Thyroid gland (tissue), 4 donors: ENCODE measurements at places on chromosomes 11 and 22. TPM values are rescaled to one million over a fixed set of nuclear protein-coding genes. Genes with fewer than 3 reads are reported as not detected.
A peak's percentile ranks its signal among the peaks of the same experiment; 100 is the strongest.

DNA sequence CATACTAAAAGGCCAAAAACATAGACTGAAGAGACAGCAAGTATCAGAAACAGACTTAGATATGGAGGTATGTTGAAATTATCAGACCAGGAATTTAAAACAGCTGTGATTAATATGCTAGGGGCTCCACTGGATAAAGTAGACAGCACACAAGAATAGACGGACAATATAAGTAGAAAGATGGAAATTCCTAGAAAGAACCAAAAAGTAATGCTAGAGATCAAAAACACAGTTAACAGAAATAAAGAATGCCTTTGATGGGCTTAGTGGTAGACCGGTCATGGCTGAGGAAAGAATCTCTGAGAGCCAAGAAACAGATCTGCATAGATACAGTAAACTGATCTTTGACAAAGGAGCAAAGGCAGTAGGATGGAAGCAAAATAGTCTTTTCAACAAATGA is 250.2 kb downstream of the SWAP70 start:
- DNase-seq = no peak

DNA sequence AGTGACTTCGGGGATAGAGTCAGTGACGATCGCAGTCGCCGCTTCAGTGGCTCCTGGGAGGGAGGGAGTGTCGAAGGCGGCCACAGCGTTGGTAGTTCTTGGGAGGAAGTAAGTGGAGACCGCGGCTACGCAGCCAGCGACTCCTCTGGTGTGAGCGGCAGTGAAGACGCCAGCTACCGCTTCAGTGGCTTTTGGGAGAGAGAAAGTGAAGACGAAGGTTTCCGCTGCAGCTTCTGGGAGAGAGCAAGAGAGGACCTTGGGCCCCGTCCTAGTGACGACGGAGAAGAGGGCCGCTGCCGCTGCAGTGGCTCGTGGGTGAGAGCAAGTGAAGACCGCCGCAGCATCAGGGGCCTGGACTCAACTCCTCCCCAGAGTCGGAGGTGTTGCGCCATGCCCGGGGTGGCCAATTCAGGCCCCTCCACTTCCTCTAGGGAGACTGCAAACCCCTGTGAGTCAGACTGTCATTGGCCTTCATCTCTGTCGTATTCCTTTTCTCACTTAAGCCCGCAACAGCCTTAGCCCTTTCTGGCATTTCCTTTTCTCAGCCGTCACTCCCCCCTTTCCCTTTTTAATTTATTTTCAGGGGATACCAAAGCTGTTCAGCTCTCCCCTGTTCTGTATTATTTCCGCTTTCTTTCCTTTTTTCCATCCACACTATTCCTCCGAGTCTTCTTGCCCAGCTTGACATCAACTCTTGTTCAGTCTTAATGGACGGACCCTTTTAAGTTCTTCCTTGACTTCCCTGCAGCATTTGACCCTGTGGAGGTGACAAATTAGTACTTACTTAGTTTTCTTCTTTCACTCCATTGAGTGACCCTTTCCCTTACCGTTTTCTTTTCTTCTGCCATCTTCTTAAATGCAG is 1.0 kb downstream of the ANKRD42 start:
- peak; percentile 55 for DNase-seq

DNA sequence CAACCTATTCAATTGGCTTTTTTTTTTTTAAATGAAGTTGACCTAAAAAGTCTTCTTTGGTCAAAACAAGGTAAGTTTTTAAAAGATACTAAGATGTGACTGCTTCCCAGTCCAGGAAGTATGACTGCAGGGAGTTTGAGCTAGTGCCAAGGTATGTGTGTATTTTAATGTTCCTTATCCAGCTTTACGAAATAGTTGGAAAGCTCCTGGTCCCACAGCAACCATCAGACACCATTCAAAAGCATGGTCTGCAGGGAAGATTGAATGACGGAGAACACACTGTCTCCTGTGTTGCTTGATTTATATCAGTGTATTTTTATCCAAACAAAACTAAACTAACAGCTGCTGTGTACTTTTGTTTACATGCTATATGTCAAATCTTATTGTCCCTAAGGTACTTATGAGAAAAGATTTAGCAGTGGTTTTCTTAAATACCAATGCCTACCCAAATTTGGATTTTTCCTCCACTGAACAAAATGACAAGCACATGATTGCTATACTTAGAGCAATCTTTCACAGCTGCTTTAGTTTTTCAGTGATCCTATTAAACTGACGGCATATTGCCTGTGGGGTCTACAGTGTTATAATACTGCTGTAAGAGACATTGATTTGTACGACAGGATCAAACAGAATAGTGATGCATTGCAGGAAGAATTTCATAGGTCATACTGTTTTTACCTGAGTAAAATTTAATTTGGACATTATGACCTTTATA is 122.9 kb downstream of the DCDC1 start:
- no peak for DNase-seq

NXPE4 gene
- not detected for total RNA-seq

GRCh38 chr11:128318856-128319474 is 268.4 kb downstream of the ETS1 start:
- DNase-seq = no peak

- no peak for DNase-seq
Measured at GRCh38 chr22:19974268-19974861, 32.7 kb upstream of the TXNRD2 start.

DNA sequence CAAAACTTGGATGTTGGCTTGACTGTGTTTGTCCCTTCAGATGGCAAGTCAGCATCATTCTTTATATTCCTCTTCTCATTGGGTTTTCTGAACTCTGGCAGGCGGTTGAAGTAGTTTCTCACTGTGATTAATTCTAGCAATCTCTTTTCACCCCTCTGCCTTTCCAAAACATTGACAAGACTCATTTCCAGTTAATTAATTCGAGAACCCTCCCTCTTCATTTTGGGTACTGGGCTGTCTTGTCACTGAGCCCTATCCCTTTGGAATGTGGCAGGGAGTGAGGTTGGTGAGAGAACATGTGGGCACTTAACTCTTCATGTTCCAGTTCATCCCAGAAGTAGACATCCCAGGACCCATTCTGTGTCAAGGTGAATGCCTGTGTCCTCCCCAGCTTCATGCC is 133.0 kb downstream of the WNT7B start:
- no peak for DNase-seq

DNA sequence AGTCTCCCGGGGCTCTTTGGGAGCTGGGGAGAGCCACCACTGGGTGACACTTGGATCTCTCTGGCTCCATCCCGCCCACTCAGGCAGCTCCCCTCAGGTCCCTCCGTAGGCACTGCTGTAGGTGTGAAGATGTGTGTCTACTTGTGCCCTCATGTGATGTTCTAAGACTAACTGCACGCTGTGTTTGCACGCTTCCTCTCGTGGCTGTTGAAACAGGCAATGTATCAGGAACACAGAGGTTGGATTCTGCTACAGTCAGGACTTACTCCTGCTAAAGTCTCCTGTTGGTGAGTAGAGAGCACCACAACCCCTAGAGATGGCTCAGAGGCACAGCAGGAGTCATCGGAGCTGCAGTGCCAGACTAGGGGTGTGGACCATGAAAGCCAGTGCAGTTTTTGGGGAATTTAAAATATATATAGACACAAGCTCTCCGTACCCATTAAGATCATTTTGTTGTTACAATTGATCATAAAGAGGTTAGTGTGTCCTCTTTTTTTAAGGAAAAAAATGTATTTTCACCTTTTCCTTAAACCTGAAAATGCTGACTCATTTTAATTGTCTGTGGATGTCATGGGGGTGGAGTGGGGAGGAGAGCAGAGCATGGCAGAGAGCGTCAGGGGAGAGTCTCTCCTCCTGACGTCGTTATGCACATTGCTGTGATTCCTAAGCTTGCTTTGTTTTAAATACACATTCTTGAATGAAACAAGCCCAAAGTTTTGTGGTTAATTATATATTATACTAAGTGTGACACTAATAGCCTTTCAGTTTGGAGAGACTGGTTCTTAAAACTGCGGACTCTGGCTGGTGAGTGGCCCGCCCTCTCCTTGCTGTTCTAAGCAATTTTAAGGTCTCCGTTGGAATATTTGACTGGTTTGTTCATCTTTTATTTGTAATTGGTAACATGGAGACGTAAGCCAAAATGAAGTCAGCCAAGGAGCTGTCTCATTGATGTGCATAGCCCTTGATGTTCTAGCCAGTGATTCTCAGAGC is 16.2 kb upstream of the CTTN start:
- DNase-seq = no peak

GRCh38 chr11:40354121-40354520 is 1105.3 kb downstream of the LRRC4C start:
- no peak for DNase-seq

DNA sequence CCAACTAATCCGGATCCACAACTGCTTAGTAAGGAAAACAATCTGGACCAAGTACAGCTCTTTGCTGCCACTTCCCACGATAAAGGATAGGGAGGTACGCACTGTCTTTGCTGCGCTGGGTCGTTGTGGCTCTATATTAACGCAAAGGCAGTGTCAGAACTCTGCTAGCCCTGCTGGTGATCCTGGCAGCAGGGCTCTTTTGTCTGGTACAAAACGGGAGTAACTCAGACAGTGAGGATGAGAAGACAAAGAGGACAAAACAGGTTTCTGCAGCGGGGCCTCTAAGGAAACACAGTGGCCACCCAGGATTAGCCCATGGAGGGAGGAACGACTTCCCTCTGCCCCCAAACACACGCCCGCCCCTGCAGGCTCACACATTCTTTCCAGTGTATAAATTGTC is 26.1 kb downstream of the GAL start:
- DNase-seq = no peak

- DNase-seq = no peak
Measured at GRCh38 chr11:121780971-121781370, 328.2 kb upstream of the SORL1-AS1 start.

KDM4E gene
- total RNA-seq = not detected

- DNase-seq = no peak
Measured at GRCh38 chr11:74870485-74870884, 78.4 kb downstream of the XRRA1 start.

- no peak for DNase-seq
Measured at GRCh38 chr11:113248702-113249490, 65.5 kb upstream of the TTC12 start.

DNA sequence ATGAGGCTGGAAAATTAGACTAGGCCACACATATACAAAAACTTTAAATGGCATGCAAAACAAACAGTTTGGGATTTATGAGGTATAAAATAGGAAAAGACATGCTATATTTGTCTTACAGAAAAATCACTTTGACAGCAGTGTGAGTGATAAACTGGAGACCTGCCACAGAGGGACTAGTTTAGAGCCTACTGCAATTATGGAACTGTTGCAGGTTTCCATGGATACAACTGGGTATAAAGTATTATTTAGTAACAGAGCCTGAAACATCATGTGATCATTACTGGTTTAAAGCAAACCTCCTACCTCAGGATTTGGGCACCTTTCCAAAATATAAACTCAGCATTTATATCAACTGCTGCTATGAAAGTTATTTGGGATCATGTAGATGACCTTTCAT is 1032.5 kb downstream of the DLG2 start:
- DNase-seq = no peak

GRCh38 chr11:61861634-61862033 is 29.7 kb downstream of the FADS3 start:
- no peak for DNase-seq

- DNase-seq = no peak
Measured at GRCh38 chr11:106763501-106763900, 254.8 kb downstream of the GUCY1A2 start.
